OCI-M1 (cell line): ENCODE measurements at places on chromosomes 16 and 17.

DNA sequence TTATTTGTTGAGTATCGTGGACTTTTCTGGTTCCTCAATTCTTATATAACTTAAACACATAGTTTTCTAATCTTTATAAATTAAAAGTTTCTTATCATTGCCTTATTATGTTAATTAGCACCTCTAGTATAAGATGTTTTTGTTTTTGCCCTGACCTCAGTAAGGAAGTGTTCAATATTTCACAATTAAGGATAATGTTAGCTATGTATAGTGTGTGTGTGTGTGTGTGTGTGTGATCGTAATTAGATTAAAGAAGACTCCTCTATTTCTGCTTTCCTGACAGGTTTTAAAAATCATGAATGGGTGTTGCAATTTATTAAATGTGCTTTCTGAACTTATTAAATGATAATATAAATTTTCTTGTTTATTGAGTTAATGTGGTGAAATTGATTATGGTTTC is 12.0 kb downstream of the IL21R start:
- DNase-seq = no peak

- DNase-seq = no peak
Measured at GRCh38 chr17:41586863-41587495, at the start of gene KRT14. TSS of gene KRT14 (minus strand) at chr17:41586895. CDS start at chr17:41586834, 61 bp downstream.

DNA sequence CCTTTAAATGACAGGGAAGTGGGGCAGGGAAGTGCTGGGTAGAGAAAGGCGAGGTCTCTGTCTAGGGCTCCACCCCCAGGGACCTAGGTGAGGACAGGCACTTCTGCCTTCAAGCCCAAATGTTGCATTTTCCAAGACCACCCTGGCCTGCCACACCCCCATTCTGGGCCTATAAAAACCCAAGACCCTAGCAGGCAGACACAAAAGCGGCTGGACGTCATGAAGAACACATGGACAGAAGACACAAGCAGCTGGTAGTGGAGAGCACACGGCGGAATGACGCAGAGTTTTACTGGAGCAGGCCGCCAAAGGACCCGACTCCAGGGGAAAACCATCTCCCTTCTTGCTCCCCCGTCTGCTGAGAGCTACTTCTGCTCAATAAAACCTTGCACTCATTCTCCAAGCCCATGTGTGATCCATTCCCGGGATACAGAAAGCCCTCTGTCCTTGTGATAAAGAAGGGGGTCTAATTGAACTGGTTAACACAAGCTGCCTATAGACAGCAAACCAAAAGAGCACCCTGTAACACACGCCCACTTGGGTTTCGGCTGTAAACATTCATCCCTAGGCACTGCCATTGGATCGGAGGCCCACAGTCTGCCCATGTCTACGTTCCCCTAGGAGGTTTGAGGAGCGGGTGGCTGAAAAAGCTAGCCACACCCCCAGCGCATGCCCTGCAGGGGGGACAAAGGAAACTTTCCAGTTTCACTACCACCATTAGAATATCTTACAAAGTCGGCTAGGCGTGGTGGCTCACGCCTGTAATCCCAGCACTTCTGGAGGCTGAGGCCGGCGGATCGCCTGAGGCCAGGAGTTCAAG is 622.2 kb upstream of the SALL1 start:
- no peak for DNase-seq

DNA sequence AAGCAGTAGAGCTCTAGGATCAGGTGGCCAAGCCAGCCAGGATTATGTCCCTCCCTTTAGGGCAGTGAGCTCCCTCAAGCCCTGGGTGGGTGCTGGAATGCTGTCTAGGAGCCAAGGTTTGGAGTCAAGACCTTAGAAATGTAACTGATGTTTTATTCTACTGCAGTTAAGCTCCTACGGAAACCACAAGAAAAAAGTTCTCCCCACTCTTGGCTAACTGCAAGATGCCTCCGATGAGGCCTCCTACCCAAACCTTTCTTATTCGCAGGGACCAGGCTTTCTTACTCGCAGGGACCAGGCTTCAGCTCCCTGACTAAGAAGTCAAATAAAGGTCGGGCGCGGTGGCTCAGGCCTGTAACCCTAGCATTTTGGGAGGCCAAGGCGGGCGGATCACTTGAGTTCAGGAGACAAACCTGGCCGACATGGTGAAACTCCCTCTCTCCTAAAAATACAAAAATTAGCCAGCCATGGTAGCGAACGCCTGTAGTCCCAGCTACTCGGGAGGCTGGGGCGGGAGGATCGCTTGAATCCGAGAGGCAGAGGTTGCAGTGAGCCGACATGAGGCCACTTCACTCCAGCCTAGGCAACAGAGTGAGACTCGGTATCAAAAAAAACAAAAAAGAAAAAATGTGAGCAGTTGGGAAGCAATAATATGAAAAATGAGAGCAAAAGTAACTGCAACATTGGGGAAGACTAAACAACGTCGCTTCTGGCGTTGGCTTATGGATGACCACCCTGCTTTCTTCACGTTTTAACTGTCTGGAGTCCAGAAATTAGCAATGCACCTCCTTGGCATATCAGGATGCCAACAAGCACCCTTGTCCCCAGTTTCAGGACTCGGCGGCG is 31.7 kb upstream of the ARL4D start:
- no peak for DNase-seq

GRCh38 chr17:19928299-19928698 is 49.3 kb downstream of the AKAP10 start:
- DNase-seq = no peak

DNA sequence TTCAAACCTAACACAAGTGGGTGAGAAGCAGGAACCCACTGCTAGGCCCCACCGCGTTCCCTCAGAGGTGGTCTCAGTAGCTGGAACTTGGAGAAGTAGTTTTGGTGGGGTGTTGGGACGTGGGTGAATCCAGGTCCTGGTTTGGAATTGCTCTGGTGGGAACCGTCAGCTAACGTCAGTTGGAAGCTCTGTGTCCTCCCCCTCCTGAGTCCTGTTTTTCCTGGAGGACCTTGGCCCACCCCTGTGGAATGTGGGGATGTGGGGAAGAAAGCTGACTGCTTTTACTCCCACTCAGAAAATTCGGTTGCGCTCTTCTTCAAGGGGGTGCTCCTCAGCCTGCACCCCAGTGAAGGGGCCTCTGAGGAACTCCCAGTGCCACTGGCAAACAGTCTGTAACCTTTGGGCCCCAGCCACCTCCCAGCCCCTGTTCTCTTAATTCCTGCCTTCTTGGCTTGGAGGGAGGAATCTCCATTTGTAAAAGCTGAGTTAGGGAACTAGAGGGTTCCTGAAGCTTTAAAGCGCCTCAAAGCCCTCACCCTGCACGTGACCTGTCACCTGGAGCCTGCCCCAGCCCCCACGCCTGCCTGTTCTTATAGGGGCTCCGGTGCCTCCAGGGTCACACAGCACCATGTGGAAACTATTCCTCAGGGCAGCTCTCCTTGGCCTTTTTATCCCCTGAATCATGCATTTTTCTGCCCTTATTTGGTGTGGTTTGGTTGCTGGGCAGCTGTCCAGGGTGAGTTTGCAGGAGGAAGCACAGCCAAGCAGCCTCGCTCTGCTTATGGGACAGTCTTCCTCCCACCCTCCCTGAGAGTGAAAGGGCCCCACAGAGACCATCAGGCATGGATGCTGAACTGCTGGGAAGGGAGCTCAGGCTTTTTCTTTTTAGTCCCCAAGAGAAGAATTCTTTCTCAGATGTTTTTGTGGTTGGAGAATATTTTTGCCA is 16.2 kb upstream of the NAGLU start:
- DNase-seq = peak; percentile 84
